NCI-H774 (cell line): ENCODE measurements at places on chromosomes 7 and 10.

- no peak for DNase-seq
Measured at GRCh38 chr10:97333351-97333600, 1.3 kb downstream of the FRAT2 start.

- peak; percentile 22 for DNase-seq
Measured at GRCh38 chr7:3897430-3898372, 596.6 kb downstream of the SDK1 start.

GRCh38 chr10:110378006-110378405, 73.3 kb upstream of the SMNDC1 start:
- no peak for DNase-seq

DNA sequence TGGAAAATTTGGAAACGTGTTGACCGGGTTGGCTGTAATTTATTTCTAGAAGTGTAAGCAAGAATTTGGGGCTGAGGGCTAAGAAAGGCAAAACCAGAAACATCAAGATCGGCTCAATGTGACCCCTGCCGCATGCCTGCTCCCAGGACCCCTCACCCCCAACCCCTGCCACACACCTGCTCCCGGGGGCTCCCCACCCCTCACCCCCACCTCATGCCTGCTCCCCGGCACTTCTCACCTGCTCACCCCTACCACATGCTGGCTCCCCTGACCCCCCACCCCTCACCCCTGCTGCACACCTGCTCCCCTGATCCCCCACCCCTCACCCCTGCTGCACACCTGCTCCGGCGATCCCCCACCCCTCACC, 19.0 kb upstream of the CFAP46 start:
- no peak for DNase-seq

- no peak for DNase-seq
Measured at GRCh38 chr7:134174795-134175261, 47.7 kb downstream of the LRGUK start.

GRCh38 chr10:110216942-110217661, 9.7 kb downstream of the MXI1 start:
- no peak for DNase-seq

GRCh38 chr10:94038024-94038423, 44.3 kb downstream of the PLCE1 start:
- DNase-seq = no peak

DNA sequence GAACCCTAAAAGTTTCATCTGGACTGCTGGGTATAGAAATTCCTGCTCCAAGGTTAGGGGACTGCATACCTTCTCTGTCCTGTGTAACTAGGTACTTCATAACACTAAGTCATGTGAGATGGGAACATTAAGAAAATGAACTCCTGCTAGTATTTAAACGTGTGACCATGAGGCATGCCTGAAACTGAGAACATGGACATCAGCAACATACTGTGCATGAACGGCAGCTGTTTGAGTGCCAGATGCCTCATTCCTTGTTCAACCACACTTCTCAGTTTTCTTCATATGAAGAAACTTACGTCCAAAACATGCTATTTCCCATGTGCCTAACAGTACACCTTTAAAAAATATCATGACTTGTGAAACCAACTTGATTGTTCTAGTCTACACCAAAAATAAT, 88.5 kb downstream of the CREM start:
- DNase-seq = no peak

DNA sequence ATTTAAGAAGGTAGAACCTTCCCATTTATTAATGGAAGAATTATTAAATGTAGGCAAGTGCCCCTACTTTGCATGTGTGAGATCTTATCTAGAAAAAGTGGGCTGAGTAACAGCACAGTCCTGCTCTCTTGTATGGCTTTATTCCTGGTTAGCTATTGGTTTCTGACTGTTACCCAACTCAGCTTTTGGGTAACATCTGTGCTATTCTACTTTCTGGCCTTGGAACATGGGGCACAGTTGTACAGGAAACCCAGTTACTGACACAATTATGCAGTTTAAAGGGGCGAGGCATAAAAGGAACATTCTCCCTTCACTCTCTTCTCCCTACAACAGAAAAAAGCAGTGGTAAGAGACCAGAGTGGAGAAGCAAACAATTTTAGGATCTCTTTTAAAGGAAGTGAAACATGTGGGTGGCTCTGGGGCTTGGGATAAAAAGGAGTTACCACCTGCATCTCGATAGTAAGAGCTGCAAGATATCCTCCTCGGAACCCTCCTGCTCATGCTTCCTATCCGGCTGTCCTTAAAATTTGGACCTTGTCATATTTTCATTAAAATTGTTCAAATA, 16.0 kb downstream of the NUDT5 start:
- DNase-seq = no peak

DNA sequence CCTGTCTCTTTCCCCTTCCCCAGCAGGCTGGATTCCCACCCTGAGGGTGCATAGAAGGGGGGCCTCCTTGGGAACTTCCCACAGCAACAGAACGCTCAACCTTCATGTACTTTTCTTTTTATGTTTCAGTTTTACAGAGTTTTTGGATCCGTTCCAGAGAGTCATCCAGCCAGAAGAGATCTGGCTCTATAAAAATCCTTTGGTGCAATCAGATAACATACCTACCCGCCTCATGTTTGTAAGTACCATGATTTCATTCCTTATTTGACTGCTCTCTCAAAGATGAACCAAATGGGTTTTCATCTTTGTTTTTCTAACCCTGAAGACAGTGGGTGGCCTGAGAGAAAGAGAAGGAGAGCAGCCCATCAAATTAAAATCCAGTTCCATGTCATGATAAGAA, 46.7 kb downstream of the PLPP4 start:
- no peak for DNase-seq

DNA sequence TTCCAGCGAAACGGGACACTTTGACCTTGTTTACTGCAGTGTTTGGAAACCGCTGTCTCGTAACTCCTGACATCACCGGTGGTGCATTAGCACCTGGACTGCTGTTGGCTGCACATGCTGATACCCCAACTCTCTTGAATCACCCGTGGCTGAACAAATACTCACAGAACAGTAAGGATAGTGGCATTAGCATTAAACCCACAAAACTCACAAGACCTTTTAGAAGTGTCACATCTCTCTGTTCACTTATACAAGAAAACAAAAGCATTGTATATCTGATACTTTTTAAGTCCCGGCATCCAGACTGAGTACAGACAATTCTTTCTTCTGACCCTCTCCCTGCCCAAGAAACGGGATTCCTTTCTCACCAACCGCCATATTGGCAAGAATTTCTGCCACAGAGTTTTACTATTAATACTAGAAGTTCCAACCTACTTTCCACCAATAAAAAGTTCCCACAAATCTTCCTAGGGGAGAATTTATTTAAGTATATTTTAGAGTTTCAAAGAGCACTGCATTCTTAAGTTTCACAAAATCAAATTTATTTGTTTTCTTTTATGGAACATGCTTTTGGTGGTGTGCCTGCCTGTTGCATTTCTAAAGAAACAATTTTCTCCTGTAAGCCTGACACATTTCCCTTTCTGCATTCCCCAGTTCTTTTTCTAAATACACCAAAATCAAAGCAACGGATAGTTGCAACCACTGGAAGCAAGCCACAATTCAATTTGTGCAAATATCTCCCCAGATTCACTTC, 208.4 kb upstream of the KLF14 start:
- DNase-seq = no peak

DNA sequence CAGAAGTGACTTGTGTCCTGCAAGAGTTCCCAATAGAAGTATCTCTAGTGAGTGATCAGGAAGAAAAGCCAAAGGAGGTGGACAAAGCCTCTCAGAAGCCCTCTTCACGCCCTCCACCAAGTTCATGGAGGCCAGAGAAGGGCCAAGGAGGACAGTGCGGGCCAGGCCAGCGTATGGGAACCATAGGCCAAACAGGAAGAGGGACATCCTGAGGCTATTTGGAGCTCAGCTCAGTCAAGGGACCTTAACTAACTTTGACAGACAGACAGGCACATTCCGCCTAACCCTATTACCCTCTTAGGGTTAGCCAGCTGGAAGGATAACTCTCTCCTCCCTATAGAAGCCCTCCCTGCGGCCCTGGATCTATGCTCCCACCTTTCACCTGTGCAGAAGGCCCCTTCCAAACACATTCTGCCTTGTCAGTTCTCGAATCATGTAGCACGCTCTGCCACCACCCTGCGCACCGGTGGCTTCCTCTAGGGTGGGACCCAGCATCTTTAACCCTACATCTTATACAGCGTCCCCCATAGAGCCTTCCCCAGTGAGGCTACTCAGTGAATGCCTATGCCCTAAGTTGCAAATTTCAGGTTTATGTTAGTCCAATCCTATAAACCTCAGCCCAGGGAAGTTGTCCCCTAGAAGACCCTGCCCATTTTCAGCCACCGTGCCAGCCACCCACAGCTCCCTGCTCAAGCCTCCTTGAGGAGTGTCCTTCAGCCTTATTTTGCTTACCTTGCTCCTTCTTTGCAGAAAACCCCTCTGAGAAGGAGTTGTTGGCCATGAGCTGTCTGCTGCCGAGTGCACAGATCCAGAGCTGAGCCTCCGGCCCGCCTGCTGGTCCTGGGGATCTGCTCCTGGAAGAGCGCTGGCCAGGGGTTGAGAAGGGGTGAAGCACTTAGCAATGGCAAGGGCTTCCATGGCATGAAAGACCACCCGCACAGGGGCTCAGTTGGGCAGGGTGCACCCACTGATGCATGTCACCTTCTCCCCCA, 36.9 kb downstream of the FRMPD2 start:
- DNase-seq = no peak

- peak; percentile 68 for DNase-seq
Measured at GRCh38 chr7:156177422-156178055, 365.3 kb upstream of the SHH start.

DNA sequence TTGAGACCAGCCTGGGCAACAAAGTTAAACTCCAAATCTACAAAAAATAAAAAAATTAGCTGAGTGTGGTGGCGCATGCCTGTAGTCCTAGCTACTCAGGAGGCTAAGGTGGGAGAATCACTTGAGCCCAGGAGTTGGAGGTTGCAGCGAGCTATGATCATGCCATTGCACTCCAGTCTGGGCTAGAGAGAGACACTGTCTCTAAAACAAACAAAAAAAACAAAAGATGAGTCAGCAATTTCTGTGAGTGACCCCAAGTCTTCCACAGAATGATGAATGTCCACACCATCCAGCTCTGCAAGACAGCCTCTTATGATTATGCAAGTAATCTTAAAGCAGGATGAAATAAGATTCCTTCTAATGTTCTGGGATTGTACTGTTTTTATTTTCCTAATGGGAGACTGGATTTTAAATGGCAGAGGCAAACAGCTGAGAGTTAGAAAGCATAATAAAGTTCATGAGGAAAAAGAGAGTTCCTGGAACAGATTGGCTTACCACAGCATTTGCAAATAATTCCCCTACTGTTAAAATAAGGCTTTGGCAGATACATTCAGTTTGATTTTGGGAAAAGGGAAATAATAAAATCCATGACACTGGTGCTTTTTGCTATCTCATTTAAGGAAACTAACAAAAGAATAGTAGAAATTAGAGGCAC, 18.9 kb upstream of the PRKAR2B start:
- DNase-seq = no peak

- no peak for DNase-seq
Measured at GRCh38 chr10:51607463-51607835, 91.9 kb downstream of the CSTF2T start.

GRCh38 chr7:26153823-26154783, 2.1 kb downstream of the NFE2L3 start:
- DNase-seq = no peak

DNA sequence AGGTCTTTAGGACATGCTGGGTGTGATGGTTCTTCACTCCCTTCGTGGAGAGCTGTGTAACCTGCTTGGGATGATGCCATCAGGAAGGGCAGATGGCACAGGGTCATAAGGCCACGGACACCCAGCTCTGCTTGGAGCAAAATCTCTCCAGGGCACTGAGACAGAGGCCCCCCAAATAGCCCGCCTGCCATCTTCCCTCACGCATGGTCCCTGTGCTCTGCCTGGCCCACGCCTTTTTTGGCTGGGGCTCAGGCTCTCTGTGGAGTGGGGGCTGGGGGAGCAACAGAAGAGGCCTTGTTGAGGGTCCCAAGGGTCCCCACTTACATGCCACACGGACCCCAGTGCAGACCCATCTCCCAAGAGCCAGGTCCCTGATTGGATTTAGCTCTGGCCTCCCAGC, 93.3 kb upstream of the RET start:
- DNase-seq = no peak

GRCh38 chr10:31620226-31621151, 301.5 kb downstream of the ZEB1 start:
- no peak for DNase-seq

- no peak for DNase-seq
Measured at GRCh38 chr10:60733517-60733822, 44.8 kb upstream of the CDK1 start.

DNA sequence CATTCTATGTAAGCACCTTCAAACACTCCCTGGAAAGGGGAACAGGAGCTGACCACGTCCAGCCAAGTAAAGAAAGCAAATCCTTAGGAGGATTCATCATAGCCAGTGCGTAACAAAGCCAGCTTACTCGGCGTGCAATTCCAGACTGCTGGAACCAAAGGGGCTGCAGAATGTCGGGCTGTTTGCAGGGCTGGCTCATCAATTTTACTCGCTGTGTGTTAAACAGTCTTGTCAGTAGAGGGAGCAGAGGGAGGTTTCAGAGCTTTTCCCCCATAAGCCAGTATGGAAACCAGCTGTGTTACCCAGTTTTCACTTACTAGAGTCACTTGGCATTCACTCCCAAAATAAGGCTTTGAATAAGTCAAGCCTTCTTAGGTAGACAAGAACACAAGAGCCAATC, 127.1 kb downstream of the KMT2E start:
- no peak for DNase-seq

DNA sequence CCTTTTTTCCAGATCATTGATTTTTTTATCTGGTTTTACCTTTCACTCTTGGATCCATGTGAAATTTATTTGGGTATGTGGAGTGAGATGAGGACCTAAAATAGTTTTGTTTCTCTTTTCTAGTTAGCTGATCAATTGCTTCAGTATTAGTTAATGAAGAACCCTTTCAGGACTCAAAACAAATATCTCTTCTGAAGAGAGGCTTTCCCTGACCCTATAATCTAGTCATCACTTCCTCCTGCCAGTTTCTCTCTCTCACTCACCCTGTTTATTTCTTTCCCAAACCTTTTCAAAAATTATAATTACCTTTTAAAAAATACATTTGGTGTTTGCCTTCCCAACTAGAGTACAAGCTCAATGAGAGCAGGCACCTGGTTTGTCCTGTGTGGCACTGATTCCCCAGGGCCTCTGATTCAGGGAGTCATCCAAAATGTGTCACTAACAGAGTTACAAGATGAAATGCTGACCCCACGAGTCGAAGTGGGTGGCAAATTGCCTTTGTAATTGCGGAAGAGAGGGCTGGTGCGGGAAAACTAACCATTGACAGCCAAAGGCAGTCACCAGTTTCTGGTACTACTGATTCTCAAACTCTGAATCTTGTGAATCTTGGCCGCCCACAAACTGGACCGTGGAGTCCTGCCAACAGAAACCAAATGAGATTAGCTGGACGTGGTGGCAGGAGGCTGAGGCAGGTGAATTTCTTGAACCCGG, 2.4 kb downstream of the TMEM140 start:
- no peak for DNase-seq

DNA sequence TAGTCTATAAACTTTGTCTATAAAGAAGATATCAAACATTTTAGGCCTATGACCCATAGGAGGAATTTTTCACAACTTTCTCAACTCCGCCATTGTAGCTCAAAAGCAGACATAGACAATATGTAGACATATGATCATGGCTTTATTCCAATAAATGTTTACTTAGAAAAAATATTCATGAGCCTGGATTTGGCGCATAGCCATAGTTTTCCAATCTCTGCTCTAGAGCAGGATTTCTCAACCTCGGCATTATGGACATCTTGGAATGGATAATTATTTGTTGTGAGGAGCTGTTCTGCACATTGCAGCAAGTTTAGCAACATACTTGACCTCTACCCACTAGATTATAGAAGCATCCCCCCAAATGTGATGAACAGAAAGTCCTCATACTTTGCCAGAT, 532.6 kb downstream of the ANKRD7 start:
- no peak for DNase-seq
